Activated T-helper 1 cell treated with anti-CD3 and anti-CD28 coated beads, Interleukin-2, amount 50 U/mL, for 16 hours (primary cell): ENCODE measurements at places on chromosomes 4 and X.

GRCh38 chr4:184722798-184723197, 11.1 kb downstream of the CENPU start:
- DNase-seq, result no peak

- no peak for DNase-seq
These were observed 487.1 kb downstream of the STPG2 start for GRCh38 chr4:97656044-97656720.

DNA sequence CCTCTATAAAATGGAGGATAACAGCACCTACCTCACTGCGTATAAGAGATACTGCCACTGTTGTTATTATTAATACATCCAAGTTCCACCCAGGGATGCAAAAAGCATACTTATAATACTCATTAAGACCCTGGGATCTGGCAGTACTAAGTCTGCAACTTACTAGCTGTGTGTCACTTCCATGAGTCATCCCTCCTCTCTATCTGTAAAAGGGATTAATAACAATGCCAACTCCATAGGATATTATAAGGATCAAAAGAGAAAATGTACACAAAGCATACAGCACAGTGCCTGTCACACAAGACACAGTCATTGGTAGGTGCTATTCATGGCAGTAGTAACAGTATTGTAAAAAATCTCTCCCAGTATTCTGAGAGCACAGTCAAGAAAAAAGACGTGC, 216.7 kb downstream of the HS6ST2 start:
- DNase-seq, result no peak

GRCh38 chr4:44479731-44480130, 31.1 kb upstream of the KCTD8 start:
- DNase-seq, result no peak

- DNase-seq, result no peak
These were observed 138.1 kb upstream of the RASGEF1B start for GRCh38 chr4:81609844-81610243.

- no peak for DNase-seq
These were observed 25.2 kb upstream of the ADD1 start for GRCh38 chr4:2818351-2818939.

GRCh38 chrX:71195964-71196649, 26.9 kb upstream of the GJB1 start:
- DNase-seq, result no peak
